ENCODE measurements at places on chromosomes 3 and 15.

DNA sequence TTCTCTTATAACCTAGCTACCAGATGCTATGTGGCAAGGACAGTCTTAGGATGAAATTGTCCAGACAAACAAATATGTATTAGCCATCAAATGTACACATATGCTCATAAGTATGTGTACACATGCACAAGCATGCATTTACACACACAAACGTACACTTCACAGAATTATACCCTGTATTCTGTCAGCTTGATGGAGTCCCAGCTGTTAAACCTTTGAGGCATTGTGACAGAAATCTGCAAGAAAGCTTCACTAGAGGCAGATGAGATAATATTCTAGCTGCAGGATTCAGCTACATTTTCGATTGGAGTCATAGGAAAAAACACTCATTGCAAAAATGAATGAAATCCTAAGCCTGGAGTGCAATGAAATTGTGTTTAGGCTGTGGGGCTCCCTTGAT is 110.6 kb downstream of the CHL1 start:
- DNase-seq = no peak

DNA sequence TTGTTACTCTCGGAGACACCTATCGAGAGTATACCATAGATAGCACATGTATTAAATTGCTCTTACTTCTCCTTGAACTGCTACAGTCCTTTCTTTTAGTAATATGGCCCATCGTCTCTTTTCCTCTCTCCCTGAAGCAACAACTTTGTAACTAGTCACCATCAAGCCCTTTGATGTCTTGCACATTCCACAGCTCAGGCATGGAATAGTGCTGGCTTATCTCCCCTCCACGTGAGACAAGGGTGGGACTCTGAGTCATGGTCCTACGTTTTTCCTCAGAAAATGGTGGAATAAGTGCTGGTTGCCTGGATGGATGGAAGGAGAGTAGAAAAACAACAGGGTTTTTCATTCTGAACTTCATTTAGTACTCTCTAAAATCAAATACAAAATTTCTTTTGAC is 163.3 kb upstream of the MBNL1 start:
- no peak for DNase-seq

DNA sequence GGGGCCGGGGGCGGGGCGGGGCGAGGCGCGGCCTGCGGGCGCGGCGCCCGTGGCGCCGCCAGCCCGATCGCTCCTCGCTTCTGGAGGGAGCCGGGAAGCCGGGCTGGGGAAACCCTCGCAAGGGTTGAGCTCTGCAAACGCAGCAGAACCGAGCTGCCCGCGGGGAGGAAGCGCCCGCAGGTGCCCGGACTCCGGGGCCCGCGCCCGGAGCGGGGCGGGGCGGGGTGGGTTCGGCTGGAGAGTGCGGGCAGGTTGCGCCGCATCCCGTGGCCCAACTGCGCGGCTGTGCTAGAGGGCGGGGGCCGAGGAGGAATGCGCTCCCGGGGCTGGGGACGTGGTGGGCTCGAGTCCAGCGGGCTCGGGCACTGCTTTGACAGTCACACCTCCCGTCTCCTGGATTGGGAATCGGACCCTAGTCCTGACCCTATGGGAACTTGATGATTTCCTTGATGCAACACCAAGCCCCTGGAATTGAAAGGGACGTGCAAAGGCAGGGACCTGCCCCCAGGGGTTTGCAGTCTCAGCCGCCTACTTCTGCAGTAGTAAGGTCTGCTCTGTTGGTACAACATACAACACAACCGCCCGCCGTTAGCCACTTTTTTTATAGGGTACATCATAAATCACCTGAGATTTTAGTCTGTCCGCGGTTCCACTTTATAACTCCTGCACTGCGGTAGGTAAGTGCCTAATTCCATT is 34.3 kb downstream of the ZBTB38 start:
- DNase-seq = no peak

DNA sequence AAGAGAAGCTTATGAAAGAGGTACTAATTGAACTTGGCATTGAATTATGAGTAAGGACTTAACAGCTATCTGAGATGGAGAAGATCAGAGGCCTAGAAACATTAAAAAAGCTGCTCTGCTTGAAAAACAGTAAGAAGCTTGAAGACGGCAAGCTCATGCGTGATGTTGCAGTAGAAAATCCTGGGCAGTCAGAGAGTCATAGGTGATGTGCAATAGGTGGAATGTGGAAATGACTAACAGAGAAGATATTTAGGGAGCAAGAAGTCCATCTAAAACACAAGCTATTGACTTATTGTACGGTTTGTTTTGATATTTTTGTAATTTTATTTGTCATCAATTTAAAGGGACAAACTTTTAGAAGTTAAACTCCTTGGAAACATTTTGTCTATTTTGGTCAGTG is 1101.4 kb downstream of the ROBO2 start:
- DNase-seq = no peak

- no peak for DNase-seq
These were observed 153.2 kb downstream of the WNT5A start for GRCh38 chr3:55333923-55334322.

GRCh38 chr15:52527911-52528563 is 643 bp downstream of the MYO5A start:
- peak; percentile 14 for DNase-seq

- no peak for DNase-seq
These were observed 49.9 kb upstream of the RAB6B start for GRCh38 chr3:133945381-133946095.

GRCh38 chr3:58899953-58900298 is 149.9 kb downstream of the CFAP20DC start:
- no peak for DNase-seq

DNA sequence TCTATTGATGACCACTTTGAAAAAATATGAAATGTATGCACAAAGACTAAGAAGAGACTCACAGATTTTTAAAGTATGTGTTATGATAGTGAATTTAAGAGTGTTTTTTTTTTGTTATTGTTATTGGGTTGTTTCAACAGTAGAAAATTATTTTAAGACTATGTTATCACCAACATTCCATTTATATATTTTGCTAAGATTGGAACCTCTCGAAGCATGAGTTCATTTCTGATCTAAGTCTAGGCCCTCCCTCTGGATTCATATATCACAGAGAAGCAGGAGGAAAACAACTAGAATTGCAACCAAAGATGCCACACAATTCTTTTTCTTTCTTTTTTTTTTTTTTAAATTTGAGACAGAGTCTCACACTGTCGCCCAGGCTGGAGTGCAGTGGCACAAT is 46.8 kb downstream of the ITGB5 start:
- DNase-seq = no peak

DNA sequence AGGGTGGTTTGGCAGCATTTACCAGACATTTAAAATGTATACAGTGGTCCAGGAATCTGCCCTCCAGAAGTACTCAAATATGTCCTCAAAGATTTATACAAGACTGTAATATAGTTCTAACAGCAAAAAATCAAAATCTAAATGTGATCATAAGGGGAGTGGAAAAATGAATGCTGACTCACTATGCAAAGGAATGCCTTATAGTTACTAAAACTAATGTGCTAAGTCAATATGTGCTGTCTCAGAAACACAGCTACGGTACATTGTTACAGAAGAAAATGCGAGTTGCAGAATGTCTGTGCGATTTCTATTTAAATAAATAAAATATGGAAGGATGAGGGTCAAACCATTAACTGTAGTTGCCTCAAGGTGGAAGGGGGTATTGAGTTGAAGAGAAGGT is 230.1 kb upstream of the UBE2E1 start:
- DNase-seq = no peak

DNA sequence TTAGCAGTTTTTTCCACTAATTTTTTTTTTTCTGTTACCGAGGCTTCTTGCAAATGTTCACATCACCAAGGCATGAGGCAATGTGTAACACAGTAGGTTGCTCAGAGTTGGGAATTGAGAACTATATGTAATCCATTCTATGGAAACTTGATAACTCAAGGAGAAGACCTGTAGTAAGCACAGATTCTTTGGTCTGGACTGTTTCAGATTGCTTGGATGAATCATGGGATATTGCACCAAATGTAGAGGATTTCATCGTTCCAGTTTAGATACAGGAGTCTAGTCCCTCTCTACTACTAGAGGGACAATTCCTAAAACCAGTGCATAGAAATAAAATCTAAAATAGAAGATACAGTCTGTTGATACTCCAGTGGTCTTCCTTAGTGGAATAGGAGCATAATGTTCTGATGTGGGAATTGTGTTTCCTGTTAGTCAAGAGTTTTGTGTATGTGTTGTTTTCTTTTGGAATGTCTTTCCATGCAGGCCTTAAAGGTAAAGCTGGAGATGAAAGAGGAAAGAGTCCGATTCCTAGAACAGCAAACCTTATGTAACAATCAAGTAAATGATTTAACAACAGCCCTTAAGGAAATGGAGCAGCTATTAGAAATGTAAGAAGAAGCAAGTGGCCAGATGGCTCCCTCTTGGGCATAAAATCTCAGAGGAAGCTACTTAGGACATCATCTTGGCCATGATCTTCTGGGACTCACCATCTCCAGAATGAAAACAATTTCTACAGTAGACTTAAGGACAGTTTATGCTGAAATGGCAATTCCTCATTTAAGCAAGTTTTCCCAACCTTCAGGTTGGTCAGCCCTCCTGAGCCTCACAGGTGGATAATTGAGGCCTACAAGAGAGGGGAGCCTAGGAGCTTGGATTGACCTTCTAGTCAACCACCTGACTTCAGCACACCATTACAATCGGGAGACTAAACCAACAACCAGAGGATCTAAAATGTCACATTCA is 10.7 kb downstream of the KNSTRN start:
- DNase-seq = no peak

GRCh38 chr3:122784436-122784835 is 9.2 kb downstream of the HSPBAP1 start:
- DNase-seq = no peak

- no peak for DNase-seq
These were observed 148.8 kb upstream of the TBL1XR1 start for GRCh38 chr3:177345973-177346503.

- no peak for DNase-seq
These were observed 9.5 kb upstream of the CSPG4 start for GRCh38 chr15:75721923-75722870.

- no peak for DNase-seq
These were observed 976.0 kb downstream of the ROBO1 start for GRCh38 chr3:78791753-78792152.

- DNase-seq = no peak
These were observed 12.7 kb downstream of the SPSB4 start for GRCh38 chr3:141063831-141064230.

GRCh38 chr3:120615847-120616609 is 19.9 kb downstream of the NDUFB4 start:
- DNase-seq = no peak

GRCh38 chr3:8557298-8557697 is 55.7 kb downstream of the LMCD1 start:
- DNase-seq = no peak
